Germinal center (tissue), 1 donor: ENCODE measurements at places on chromosomes 5 and 9.
A peak's percentile ranks its signal among the peaks of the same experiment; 100 is the strongest.

DNA sequence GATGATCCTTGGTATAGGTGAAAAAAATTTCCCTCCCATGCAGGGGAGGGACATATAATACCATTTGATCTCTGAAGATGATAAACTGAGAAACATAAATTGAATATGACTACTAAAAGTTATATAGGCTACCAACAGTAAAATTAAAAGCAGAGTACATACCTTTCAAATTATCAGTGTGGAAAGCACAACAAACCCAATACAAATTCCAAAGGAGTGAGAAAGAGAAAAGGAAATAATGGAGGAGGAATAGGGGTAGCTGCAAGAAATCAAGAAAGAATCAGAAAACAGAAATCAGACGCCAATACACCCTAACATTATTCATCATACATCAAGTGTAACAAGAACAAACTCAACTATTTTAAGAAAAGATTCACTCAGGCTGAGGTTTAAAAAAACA lies 17.7 kb downstream of the GNAQ start:
- DNase-seq = no peak

DNA sequence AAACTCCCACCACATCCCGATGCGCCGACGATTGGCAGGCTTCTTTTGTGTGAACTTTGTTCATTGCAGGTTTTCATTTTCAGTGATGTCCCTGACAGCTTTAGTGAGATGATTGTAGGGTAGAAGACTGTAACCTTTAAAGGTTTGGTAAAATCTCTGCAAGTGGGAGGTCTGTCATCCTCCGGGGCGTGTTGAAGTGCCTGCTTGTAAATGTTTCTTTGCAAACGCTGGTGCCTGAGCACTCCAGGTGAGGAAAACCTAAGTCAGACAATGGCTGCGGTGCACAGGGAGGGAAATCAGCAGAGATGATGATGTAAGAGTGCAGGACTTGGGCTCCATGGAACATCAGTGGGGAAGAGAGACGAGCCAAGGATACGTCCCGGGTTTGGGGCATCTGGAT lies 228.1 kb downstream of the DRD1 start:
- no peak for DNase-seq

DNA sequence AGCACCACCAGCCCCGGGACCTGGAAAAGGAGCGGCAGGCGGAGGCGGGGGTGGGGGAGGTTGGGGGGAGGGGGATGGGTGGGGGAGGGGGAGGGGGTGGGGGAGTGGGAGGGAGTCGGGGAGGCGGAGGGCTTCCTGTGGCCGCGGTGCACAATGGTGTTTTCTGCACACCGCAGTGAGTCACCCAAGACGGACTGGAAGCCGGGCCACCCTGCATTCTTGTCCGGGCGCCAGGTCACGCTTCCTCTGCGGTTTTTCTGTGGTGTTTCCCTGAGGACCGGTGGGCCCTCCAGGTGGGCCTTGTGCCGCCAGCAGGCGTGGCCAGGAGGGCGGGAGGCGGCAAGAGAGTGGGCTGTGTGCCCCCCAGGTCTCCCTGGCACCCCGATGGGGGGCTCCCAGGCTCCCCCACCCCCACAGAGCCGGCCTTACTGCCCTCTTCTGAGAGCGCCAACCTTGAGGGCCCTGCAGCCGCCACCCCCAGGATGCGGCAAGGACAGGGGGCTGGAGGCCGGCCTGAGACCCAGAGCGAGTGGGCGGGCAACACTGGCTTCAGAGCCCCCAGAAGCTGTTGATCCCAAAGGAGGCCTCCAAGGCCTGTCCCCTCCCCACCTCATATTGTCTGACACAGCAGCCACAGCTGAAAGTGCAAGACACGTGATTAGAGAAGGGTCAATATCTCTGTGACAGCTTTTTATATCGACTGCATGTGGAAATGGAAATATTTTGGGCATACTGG lies 11.1 kb downstream of the EXD3 start:
- DNase-seq = no peak

GRCh38 chr9:88574953-88575352 lies 40.0 kb downstream of the NXNL2 start:
- DNase-seq = no peak

DNA sequence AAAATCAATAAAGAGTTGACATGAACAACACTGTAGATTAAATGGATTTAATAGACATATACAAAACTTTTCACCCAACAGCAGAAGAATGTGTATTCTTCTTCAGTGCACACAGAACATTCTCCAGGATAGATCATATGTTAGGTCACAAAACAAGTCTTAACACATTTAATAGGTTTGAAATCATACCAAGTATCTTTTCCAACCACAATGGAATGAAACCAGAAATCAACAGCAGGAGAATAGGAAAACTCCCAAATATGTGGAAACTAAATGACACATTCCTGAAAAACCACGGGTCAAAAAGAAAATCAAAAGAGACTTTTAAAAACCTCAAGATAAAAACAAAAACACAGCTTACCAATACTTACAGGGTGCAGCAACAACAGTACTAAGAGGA lies 790.1 kb upstream of the ZNF608 start:
- no peak for DNase-seq

- no peak for DNase-seq
These were observed 4.2 kb upstream of the FGF18 start for GRCh38 chr5:171415115-171415730.

DNA sequence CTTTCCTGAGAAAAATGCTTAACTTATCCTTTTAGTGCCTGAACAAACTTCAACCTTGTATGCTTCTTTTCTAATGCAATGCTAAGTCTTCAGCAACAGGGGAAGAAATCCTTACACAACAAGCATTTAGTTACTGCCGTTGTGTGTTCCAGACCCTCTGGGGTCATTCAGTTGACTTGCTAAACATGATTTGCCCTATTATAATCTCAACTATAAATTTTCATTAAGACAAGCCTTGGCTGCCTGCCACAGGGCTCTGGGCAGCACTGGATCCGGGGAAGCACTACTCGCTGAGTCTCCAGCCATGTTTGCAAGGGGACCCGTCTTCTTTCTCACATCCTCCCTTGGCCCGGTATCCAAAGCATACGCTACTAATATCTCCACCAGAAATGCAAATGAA lies 58.1 kb downstream of the PTCH1 start:
- DNase-seq = no peak

DNA sequence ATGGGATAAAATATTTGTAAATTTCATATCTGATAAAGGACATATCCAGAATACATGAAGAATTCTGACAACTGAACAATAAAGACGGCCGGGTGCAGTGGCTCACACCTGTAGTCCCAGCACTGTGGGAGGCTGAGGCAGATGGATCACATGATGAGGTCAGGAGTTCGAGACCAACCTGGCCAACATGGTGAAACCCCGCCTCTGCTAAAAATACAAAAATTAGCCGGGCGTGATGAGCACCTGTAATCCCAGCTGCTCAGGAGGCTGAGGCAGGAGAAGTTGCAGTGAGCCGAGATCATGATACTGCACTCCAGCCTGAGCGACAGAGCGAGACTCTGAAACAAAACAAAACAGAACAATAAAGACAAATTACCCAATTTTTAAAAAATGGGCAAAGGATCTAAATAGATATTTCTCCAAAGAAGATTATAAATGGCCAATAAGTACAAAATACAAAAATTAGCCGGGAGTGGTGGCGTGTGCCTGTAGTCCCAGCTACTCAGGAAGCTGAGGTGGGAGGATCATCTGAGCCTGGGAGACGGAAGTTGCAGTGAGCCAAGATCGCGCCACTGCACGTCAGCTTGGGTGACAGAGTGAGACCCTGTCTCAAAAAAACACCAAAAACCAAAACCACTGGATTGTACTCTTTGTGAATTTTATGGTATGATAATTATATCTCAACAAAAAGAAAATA lies 9.6 kb upstream of the NSD1 start:
- no peak for DNase-seq

GRCh38 chr5:110347781-110348180 lies 378.7 kb downstream of the TMEM232 start:
- DNase-seq = no peak

- peak; percentile 46 for DNase-seq
These were observed 4.4 kb downstream of the SLC25A25 start for GRCh38 chr9:128072144-128073021.

DNA sequence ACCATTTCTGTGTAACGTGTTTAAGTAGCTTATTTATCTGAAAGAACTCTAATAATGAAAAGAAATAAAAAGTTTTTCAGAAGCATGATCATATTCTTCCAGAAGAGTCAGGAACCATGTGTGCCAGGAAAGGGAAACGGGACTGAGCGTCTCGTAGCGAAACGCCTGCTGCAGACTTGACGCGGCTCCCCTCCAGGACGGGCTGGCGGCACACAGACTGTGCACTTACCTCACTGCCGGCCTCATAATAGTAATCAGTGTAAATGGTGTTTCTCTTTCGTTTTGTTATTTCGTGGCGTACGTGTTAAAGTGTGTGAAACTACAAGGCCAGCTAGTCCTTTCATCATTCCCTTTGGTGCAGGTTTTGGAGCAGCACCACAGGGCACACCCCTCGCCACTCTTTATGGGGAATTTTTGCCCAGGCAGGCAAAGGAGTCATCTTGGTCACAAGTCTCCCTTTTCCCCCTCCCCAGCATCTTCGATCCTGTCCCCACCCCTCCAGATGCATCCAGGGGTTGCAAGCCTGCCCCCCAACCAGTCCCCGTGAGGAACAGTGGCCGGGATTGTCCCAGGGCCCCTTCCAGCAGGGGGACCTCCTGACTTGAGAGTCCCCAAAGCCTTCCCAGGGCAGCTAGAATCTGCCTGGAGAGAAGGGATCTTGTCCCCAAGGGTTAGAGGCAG lies 233.1 kb downstream of the FANCC start:
- DNase-seq = no peak

DNA sequence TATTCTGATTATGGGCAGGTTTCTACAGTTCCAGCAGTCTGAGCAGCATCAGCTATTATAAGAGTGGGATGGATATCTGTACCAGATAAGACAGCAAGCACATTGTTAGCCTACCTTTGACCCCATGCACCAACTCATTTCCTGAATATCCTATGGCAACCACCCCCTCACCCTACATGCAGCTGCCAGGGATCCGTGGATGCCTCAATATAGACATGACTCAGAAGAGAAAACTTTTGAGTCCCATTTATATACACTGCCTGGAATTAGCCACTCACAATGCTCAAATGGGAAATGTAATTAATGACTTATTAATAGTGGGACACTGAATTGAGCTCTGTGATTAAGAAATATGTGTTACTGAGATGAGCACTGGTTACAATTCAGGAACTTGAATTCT lies 124.4 kb downstream of the SSBP2 start:
- no peak for DNase-seq

DNA sequence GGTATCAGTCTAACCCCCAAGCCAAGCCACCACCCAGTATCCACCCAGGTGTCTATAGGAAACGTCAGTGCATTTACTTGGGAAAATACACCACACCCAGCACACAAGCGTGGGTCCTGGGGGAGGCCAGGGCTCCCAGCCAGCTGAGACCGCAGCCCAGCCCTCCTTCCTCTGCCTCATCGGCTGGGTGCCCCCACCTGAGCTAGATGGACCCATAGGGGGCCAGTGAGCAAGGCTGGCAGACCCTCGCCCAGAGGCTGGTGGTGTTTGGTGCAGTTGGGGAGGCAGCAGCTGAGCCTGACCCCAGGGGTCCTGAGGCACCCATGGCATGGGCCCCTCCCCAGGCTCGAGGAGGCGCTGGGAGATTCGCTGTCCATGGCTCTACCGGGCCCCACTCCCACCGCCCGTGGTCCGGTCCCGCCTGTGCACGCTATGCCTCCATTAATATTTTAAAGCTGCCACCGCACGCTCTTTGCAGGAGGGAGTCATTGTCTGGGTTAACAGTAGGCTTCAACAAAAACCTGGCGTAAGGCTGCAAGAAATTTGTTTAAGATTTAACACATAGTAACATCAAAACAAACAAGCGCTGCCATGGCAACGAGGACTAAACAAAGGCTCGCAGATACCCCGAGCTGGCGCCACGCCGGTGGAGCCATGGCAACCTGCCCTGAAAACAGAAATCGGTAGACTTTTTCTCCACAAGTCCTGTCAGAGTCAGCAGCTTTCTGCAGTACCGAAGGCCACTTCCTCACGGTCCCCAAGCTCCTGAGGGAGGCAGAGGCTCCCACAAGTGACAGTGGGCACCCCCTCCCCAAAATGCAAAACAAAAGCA lies 20.6 kb downstream of the TPPP start:
- peak; percentile 20 for DNase-seq

GRCh38 chr9:136858844-136859757 lies 7.0 kb downstream of the MAMDC4 start:
- DNase-seq = no peak

DNA sequence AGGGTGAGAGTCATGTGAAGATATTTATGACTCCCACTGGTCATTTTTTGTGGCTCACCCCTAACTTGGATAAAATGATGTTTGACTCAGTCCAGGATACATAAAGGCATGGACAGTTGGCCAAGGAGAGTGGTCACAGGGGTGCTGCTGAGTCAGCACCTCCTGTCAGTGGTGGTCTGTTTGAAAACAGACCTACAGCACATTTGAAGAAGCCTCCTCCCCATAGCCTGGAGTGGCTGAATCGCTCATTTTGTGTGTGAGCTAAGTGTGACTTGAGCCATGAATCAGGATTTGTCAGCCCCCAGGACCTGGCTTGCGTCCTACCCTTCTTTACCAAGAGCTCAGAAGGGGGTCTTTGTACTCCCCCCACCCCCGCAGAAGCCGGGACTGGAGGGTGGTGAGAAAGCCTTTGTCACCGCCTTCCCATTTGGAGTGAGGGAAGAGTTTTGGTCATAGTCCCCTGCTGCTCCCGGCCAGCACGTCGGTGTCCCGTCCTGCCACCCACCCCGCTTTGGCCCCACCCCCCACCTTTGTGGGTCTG lies 35.6 kb downstream of the TRIO start:
- no peak for DNase-seq

DNA sequence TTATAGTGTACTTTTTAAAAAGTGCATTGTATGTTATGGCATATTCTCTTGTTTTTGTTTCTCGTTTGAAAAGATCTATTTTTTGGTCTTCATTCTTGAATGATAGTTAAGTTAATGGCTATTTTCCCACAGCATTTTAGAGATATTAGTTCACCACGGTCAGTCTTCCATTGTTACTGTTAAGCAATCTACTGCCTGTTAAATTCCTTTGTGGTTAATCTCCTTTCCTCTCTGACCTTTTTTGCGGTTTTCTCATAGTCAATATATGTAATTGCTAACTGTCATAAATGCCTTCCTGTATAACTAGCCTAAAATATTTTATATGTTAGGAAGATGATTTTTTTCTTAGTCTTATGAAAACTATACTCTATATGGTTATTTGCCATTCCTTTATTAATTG lies 250.8 kb upstream of the FBXL7 start:
- DNase-seq = no peak

DNA sequence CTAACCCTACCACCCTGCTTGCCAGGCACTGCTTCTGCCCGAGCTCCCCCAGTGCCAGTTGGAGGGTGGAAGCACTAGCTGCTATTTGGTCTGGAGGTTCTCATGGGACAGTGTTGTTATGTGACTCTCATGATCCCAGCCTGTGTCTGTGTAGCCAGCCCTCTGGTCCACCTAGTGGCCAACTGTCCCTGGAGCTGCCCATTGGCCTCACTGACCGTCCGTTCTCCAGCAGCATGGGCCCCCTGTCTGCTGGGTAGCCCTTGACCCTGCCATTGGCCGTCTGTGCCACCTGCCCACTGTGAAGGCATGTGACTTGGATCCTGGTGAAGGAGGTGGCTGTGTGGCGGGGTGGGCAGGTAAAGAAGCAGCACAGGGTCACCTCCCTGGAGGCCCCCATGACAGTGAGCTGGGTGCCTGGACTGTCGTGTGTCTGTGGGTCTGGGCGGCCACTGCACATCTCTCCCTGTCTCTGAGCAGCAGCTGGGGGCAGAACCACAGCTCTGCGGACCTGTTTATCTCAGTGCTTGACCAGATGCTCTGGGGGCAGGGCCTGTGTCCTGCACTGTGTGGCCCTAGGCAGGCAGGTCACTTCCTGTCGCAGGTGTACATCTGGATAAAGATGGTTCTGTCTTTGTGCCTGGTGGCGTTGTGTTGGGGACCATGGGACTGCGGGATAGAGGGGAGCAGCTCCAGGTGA lies 11.4 kb downstream of the PHF2 start:
- no peak for DNase-seq
